ENCODE measurements at places on chromosomes 16 and 17. TPM values are rescaled to one million over a fixed set of nuclear protein-coding genes. Genes with fewer than 3 reads are reported as not detected.

GRCh38 chr16:89618109-89618998, 4.9 kb downstream of the DPEP1 start:
- no peak for DNase-seq

- DNase-seq: no peak
These were observed 57.0 kb downstream of the PITPNC1 start for GRCh38 chr17:67434061-67434525.

DNA sequence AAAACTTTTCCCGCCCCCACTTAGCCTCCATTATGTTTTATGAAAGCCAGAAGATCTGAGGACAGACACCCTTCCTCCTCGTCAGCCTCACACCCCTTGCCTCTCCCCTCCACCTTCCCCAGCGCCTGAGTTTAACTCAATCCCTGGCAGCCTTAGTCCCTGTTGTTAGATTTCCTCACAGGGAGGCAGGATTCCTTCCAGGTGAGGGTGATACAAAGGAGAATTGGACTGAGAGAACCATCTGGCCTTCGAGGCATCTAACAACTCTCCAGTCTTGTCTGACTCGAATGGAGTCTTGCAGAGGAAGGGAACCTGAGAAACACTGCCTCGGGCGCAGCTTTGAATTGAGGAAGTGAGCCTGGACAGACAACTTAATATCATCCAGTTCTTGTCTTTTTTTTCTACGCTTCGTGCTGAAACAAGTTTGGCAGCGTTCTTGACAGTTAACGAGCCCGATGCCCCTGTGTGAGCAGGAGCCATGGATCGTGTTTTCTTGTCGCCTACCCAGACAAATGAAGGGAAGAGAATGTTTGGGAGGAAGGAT, 1.3 kb upstream of the ZNF768 start:
- DNase-seq: no peak

- peak; percentile 50 for DNase-seq
These were observed 10.7 kb upstream of the ZNF19 start for GRCh38 chr16:71499775-71500364.

DNA sequence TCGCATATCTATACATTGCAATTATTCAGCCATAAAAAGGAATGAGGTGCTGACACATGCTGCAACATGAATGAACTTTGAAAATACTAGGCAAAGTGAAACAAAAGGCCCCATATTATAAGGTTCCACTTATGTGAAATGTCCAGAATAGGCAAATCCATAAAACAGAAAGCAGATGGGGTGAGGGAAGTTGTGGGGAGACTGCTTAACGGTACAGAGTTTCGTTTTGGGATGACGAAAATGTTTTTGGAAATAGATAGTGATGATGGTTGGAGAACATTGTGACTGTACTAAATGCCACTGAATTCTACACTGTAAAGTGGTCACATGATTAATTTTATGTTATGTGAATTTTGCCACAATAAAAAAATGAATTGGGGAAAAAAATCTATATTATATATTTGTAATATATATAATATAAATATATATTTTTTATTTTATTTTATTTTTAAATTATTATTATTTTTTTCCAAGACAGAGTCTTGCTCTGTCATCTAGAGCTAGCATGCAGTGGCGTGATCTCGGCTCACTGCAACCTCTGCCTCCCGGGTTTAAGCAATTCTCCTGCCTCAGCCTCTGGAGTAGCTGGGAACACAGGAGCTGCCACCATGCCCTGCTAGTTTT, 4.2 kb upstream of the GNA13 start:
- DNase-seq: no peak

DNA sequence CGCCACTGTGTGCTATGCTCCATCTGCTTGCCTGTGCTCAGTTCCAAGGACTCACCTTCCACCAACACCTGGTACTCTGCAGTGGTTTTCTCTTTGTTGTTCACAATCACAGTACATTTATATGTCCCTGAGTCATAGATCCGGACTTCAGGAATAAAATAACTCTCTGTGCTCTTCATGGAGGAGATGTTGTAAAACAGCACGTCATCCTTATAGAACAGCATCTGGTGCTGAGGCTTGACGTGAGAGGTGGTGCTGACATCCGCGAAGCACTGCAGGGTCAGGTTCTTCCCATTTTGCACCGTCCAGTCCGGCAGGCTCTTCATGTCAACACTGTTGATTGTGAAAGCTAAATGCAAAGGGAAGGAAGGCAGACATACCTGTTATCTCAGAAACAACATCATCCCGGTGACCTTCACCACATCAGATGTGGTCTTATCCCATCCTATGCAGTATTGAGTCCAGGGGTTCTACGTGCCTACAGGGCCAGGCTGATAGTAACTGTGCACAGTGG, 12.8 kb downstream of the PECAM1 start:
- no peak for DNase-seq

DNA sequence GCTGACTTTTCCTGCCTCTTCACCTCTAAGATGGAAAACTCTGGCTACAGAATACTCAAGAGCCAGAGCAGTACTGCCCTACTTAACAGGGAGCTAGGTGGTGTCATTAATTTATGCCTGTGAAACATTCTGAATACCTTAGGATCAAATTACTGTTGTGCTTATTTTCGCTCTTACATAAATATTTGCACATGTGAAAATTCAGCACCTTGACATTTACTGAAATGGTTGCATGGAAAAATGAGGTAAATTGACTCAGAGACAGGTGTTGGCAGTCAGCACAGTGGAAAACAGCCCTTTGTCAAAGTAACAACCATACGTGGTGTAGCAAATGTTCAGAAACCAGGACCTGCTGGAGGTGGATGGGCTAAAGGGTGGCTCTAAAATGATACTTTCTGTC, 193.6 kb downstream of the CDH8 start:
- no peak for DNase-seq

DNA sequence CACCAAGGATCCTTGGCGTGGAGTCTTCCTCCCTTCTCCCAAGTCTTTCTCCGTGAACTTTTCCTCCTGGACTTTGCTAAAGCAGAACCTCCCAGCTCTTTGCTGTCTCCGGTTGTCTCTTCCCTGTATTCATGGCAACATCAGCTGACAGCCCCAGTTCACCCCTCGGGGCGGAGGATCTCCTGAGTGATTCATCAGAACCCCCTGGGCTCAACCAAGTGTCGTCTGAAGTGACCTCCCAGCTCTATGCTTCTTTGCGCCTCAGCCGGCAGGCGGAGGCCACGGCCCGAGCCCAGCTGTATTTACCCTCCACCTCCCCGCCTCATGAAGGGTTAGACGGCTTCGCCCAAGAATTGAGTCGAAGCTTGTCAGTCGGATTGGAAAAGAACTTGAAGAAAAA, 943 bp downstream of the CNTROB start:
- no peak for DNase-seq

- DNase-seq: no peak
These were observed 5.8 kb downstream of the TMEM231 start for GRCh38 chr16:75550211-75550662.

DNA sequence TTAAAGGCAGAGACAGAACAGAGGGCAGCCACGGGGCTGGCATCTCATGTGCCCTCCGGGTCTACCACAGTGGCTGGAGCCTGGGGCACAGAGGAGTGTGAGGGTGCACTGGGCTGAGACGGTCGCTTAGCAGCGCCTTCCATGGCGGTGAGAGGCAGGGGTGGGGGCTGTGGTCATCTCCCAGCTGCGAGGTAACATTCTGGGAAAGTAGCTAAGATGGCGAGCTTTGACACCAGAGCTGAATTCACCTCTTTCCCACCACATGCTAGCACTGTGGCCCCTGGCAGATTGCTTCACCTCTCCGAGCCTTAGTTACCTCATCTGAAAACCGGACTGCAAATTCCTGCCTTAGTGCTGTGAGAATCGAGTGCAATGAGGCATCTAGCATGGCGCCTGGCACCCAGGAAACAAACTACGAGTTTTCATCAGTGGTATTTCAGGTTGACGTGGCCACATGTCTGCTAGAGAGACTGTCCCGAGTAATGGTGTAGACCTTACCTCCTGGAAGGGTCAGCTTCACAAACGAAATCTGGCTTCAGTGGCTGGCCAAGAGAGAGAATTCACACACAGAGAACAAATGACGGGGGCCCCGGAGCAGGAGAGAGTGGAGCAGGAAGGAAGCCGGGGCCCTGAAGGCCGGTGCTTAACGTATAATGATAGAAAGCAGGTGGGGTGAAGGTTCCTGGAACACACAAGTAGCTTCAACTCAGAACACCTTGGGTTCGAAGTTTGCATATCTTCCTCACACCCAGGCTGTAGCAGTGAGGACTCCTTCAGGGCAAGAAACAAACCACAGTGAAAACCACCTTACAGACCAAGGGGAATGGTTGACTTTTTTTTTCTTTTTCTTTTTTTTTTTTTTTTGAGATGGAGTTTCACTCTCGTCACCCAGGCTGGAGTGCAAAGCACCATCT, 63.9 kb upstream of the RPH3AL start:
- no peak for DNase-seq

DNA sequence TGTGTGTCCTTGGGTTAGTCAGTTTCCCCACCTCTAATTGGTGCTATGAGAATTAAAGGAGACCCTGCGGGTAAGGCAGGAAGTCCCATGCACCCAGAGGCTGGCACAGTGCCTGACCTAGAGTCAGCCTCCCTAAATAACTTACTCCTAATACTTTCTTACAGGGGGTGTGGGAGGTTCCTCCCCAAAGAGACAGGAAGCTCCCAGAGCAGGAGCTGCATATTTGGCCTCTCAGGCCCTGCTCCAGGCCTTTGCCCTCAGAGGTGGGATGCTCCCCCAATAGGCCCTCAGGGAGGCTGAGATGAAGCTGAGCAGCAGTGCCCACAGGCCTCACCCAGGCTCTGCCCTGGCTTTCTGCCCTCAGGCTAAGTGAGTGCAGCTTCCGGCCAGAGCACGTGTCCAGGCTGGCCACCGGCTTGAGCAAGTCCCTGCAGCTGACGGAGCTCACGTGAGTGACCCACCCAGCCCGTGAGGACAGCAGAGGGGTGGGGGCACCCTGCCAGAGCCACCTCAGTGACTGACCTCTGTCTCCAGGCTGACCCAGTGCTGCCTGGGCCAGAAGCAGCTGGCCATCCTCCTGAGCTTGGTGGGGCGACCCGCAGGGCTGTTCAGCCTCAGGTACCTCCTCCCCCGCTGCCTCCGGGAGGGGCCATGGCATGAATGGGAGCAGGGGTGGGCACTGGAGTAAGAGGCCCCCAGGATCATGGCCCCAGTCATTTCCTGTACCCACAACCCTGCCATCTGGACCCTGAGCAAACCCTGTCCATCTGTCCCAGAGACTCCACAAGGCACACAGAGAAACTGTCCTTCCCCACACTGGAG, 31.1 kb upstream of the CPNE2 start:
- DNase-seq: peak; percentile 33

DNA sequence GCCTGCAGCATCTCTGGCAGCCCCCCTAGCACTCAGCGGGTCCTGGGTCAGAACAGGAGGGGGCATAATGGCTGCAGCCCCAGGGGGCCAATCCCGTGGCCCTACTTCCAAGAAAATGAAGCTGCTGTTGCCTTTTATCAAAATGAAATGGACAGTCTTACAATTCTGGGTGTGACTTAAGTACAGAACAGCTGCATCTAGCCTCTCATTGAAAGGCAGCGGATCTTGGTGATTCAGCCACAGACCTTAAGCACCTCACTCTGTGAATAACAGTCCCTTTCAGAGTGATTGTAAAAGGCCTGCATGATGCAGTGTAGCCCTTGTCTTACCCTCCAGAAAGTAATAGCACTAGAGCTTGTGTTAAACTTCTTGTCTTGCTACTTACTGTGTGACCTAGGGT, 11.5 kb upstream of the UMOD start:
- DNase-seq: no peak

- DNase-seq: no peak
These were observed 39.7 kb downstream of the ARHGAP17 start for GRCh38 chr16:24975428-24975889.

DNA sequence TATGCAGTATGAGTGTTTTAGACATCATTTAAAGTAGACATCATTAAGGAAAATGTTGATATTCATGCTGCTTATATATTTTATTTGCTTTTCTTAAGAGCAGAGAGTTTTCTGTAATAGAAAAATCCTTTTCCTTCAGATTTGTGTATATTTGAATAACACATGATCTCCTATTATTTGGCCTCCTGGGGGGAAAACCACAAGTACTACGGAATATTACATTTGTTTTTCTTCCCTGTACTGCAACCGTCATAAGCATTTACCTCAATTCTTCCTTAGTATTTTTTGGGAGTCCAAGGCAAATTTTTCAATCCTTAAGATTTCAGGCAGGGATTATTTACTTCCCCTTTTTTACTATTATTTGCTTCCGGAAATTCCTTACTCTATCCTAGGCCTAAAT, 6.0 kb downstream of the RSPRY1 start:
- no peak for DNase-seq

GRCh38 chr16:9612267-9612666, 520.8 kb downstream of the HAPSTR1 start:
- no peak for DNase-seq

DNA sequence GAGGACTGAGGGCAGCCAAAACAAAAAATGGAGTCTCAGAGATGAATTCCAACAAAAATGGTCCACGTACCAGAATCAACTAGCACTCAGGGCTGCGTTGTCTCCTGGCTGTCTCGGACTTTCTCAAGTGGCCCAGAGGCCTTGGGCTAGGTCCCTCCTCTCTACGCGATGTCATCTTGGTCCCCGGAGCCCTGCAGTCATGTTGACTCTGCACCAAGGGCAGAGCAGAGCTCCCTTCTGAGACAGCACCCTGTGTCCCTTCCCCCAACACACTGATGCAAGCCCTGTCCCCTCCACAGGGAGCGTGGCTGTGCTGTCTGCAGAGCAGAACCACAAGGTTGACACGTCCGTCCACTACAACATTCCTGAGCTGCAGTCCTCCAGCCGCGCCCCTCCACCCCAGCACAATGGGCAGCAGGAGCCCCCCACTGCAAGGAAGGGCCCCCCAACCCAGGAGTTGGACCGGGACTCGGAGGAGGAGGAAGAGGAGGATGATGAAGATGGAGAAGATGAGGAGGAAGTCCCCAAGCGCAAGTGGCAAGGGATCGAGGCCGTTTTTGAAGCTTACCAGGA, 20.8 kb downstream of the GINS2 start:
- DNase-seq: no peak

DNA sequence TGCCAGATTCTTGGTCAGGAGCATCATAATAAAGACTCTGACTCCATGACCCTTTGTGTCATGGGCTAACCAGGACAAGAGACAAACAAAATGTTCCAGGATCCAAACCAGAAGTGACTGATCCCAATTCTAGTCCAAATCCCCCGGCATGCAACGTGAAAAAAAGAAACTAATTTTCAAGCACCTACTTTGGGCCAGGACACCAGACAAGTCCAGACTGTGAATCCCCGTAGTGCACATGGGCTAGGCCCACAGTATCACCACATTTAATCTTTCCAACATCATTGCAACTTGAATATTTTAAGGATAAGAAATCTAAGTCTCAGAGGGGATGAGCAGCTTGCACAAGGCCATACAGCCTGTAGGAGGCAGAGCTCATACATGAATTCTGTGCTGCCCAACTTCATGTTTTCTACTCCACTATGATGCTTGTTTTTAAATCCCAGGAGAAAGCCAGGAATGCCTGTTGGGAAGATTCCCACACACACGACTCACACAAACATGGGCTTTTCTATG, 365.7 kb downstream of the NPIPA8 start:
- DNase-seq: no peak

GRCh38 chr16:50812876-50813466, 71.1 kb downstream of the CYLD start:
- DNase-seq: no peak

MTHFSD gene
- 12.0 TPM for total RNA-seq

COASY gene
- total RNA-seq: 38.1 TPM

CCDC200 gene
- total RNA-seq: not detected

PIK3R5 gene
- 0.35 TPM for total RNA-seq

All from NCI-H460 (cell line).